ENCODE measurements at places on chromosomes 7 and 10.

DNA sequence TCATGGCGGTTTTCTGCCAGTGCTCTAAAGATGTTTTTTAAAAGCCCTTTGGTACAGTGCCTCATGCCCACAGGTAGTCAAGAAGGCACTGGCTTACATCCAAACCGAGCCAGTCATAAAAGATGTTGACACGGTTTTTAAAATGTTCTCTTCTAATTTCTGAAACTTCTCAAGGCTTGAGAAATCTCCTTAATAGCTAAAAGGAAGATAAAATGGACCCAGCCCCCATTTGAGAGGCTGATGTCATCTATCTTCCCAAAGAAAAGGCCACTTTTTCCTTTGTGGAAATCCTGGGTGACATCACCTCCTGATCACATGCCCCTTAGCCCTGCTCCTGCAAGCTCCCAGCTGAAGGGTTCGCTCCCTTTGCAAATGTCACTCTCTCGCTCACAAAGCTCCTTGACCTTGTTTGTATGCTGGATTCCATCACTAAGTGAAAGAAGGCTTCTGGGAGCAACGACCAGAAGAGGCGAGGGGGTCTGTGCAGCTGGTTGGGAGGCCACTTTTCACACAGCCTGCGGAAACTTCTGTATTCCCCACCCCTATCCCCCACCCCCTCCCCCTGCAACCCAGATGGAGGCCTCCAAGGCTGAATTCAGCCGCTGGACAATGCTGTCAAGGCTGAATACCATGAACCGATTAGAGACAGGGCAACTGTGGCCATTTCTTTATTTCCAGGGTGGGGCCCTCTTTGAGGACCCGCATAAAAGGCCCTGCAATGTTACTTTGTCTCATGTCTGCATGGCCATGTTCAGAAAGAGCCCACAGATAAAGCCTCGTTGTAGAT, 122.8 kb downstream of the CUBN start:
- DNase-seq, result no peak

- DNase-seq, result peak; percentile 65
Measured at GRCh38 chr7:80047856-80048459, 86.7 kb upstream of the GNAI1 start.

DNA sequence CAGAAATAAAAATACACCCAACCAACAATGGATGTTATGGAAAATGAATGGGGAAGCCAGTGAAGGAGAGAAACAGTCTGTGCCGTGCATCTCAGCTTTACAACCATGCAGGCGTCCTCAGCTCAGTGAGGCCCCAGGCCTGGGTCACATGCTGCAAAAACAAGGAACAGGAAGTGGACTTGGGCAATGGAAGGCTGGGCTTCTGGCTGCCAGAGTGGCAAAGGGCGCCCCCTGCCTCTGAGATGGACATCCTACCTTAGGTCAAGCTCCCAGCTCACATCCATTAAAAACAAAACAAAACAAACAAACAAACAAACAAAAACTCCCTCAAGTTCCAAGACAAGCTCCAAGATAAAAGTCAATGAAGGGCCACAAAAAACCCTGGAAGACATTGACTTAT, 54.7 kb upstream of the AFAP1L2 start:
- DNase-seq, result no peak

DNA sequence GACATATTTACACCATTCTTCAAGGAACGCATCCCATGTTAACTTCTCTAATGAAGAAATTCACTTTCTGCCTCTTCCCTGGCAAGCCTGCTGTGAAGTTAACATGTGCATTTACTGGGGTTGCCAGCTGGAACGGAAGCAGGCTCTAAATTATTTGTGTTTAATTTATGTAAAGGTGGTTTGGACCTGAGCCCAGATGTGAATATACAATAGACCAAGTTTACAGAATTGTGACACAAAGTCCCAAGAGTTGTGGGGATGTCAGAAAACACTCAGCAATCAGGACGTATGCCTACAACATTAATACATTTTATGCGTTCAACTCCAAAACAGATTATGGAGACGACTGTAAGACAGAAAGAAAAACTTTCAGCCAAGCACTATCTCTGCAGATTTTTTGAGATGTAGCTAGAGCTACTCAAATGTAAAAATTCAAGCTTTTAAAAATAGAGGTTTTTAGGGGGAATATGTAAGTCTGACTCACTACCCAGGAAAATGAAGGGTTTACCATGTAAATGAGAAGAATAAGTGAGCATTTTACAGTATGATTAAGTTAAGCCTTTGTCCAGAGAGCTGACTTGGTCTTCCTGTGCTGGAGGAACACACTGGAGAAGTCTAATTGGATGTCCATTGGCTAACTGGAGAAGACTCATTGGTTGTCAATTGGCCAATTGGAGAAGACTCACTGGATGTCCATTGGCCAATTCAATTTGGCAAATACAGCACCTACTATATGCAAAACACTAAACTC, 19.5 kb downstream of the NRP1 start:
- DNase-seq, result peak; percentile 82

DNA sequence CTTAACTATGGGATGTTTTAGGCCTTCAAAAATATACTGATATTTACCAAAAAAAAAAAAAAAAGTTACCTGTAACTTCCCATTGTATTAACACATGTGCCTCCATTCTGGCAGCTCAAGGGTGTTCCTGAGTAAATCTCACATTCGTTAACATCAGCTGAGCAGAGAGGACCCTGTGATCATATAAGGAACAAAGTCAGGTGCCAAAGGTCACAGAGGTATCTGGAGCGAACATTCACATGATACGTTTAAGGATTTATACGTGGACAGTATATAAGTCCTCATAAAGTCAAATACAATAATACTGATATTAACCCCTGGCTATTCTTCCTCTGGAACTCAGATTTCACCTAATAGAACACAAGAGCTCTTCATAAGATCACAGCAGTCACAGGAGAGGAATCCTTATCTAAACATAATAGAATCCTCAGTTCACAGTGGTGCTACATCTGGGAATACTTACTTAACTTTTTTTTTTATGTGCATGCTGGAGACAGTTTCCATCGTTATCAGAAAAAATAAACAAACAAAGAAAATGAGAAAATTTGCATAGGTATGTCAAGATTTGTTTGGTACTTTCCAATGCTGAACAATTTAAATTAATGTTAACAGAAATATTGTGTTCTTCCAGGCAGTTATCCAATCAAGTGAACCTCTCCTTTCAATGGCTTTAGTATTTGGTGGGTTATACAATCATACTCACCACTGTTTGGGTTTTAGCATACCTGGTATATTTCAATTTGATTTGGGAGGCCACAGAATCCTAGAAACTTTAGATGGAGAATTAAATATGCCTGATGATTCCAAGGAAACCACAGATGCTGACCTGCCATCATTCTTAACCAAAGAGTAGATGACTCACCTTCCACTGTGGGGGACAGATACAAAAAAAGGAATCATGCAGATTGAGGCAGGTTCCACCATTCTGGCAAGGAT, 6.6 kb downstream of the CUBN start:
- no peak for DNase-seq

DNA sequence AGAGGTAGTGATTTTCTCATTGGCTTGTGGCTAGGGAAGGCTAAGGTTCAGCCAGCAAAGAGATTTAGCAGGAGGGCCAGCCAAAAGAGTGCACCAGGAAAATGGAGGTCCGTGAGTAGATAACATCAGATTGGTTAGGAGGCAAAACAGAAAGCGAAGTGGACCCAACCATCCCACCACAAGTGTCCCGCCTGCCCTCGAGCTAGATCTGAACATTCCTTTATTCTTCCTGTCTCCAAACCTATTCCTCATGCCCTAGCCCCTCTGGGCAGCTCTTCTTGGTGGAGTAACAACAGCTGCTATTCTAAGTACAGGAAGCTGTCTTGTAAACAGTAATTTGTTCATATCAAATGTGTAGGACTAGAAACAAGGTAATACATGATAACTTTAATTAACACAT, 85.7 kb upstream of the BET1 start:
- DNase-seq, result no peak

- no peak for DNase-seq
Measured at GRCh38 chr10:44981172-44982113, 2.8 kb upstream of the DEPP1 start.

DNA sequence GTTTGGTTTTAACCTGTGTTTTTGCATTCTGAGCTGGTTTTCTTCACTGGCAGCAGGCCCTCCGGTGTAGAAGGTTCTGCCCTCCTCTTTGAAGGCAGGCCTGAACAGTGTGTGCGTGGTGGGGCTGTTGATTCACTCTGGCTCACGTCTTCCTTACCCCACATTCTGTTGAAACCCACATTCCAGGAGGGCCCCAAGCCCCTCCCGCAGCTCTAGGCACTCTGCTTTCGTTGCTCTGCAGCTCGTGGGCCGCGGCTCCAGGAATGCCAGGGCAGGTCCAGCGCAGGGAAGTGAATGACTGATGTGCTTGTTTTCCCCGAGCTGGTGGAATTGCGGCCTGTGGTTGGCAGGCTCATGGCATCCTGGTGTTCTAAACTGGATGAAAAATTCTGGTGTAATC, 49.0 kb downstream of the HTRA1 start:
- DNase-seq, result no peak

GRCh38 chr7:27435461-27435860, 192.9 kb downstream of the EVX1 start:
- no peak for DNase-seq

- DNase-seq, result no peak
Measured at GRCh38 chr7:72925546-72926120, 738 bp downstream of the POM121 start.

- no peak for DNase-seq
Measured at GRCh38 chr10:75233444-75234016, 2.2 kb downstream of the COMTD1 start.

- DNase-seq, result no peak
Measured at GRCh38 chr10:130043491-130043890, 67.1 kb downstream of the C10orf143 start.

GRCh38 chr7:141685285-141686023, 16.5 kb downstream of the DENND11 start:
- DNase-seq, result no peak

DNA sequence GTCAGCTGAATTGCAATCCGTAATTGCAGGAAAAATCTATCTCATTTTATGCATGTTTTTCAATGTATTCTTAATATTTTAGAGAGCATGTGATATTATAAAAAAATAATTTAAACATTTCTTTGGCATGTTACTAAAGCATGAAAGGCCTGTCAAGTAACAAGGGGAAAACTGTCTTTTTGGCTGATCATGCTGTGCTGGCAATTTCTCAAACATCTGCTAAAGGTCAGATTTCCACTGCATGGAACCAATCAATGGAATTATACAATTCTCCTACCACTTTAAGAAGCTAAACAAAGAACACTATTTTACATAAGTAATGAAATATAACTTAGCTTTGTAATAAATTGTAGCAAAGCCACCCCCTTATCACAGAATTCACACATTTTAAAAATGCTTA, 49.4 kb downstream of the JMJD1C start:
- no peak for DNase-seq

GRCh38 chr7:96837593-96837992, 127.9 kb upstream of the SEM1 start:
- DNase-seq, result no peak

DNA sequence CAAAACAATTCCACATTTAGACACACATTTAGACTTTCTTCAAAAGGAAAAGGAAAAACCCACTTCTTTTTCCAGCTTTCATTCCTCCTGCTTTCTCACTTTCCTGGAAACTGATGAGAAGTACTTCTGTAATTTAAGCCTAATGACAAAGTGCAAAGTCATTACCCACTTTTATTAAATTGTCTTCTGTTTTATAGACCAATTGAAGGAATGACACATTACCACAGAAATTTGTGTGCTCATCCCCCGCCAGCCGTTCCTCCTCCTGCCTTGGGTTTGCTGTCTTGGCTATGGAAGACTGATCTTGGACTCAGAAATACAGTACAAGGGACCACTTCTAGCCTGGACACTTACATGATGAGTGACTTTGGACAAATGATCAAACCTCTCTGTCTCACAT, 717.8 kb downstream of the SORCS3 start:
- no peak for DNase-seq

- DNase-seq, result no peak
Measured at GRCh38 chr7:106039486-106040060, 72.5 kb downstream of the SYPL1 start.

DNA sequence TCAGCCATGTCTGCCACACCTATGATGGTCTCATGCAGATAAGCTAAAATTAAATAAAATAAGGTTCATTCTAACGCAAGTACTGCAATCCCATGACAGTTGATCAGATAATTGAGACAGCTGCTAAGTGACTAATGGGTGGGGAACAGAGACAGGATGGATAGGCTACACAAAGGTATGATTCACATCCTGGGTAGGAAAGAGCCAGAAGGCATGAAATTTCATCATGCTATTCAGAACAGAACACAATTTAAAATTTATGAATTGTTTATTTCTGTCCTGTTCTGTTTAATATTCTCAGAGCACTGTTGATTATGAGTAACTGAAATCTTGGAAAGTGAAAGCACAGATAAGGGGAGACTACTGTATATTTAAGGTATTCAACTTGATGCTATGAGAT, 381.8 kb upstream of the SORCS1 start:
- no peak for DNase-seq

DNA sequence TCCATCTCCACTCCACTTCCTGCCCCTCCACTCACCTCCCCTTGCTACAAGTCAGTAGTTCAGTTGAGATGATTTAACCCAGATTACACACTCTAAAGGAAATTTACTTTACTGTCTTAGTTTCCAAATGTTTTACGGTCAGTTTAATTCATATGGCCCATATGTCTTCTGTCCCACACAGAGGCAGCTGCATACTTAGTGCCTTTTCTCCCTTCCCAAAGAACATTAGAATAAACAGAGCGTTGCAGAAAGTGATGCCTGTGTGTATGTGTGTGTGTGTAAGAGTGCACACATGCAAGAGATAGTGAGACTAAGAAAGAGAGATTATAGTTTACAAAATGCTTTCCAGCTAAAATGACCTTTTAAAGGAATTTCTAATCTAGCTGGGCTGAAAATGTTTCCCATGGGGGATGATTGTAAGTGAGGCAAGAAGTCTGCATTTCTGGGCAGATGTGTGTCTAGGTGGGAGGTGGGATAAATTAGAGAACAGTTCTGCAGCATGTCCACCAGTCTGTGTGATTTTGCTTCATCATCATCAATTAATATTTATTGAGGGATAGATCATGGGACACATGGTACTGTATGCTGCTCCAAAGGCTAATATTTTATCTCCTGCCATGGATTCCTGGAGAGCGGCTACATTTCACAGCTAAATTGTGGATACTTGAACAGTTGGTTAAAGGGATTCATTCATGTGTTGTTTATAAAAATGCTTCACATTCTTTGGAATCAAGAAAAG, 81.5 kb downstream of the NXPH1 start:
- DNase-seq, result no peak

GRCh38 chr10:100904917-100905316, 7.8 kb upstream of the SLF2 start:
- no peak for DNase-seq

All from NCI-H1105 treated with DMSO at 0.1 percent for 48 hours (cell line).